ENCODE measurements at places on chromosomes 5 and 9.

DNA sequence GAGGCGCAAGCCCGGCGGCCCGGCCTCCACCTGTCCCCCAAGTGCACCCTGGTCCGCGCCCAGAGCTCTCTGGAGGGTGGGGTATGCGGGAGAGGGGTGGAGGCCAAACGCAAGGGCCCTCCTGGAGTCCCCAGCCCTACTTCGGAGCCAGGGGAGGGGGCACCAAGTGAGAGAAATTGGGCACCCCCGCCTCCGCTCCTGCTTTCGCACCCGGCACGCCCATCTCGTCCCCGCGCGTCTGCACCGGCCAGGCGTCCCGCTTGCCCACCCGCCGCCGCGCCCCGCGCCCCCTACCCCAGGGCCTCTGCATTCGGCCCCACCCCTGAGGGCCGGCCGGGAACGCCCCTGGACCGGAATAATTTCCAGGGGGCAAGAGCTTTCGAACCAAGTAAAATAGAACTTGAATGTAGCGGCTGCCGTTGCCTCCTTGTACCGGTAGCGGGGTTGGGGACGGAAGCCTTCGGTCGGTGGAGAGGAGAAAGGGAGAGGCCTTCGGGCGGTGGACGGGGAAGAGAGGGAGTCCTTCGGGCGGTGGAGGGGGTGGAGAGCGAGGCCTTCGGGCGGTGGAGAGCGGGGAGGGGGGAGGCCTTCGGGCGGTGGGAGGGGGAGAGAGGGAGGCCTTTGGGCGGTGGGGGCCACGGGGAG is 694 bp upstream of the PHPT1 start:
- DNase-seq = peak; percentile 86

DNA sequence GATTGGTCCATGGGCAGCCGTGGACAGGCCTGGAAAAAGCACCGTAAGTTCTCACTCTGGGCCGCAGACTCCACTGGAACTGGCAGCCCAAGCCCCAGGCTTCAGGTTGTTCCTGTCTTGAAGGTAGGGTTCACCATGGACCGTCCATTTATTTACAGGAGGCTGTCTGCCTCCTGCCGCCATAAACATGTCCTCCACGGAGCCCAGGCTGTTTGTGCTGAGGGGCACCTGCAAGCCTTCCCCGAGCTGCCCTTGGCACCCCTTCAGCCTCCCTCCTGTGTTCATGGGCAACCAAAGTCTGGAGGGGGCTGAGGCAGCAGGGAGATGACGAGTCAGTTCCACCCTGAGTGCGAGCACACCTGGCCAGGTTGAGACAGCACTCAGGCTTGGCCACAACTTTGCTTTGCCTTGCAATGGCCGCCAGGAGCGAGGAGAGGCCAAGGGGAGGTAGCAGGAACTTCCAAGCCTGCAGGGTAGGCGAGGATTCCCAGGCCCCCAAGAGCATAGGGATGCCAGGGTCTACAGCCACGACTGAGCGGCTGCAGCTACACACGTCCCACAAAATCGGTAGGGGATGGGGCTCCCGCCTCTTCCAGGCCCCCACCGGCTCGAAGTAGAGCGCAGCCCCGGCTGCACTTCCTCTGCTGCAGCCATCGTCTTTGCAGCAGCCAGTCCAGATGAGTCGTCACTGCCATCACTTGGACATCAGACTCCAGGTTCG is 1625.6 kb upstream of the ACO1 start:
- no peak for DNase-seq

DNA sequence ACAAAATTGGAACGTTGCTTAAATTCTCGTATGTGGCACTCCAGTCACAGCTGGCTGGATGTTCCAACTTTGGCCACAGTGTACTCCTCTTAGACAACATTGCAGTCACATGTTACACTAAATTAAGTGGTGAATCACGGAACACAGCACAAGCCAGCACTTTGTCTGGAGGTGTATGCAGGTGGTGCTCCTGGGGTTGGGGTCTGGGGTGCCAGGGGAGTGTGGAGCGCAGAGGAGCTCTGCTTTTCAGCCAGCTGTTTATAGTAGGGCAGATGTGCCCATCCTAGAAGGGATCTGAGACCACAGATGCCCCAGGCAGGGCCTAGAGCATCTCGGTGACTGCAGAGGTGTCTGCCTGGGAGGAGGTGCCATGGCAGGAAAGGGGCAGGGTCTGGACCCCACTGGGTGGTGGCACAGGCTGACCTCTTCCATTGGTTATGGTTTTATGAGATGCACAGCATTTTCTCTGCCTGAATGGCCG is 82.6 kb downstream of the WNK2 start:
- no peak for DNase-seq

DNA sequence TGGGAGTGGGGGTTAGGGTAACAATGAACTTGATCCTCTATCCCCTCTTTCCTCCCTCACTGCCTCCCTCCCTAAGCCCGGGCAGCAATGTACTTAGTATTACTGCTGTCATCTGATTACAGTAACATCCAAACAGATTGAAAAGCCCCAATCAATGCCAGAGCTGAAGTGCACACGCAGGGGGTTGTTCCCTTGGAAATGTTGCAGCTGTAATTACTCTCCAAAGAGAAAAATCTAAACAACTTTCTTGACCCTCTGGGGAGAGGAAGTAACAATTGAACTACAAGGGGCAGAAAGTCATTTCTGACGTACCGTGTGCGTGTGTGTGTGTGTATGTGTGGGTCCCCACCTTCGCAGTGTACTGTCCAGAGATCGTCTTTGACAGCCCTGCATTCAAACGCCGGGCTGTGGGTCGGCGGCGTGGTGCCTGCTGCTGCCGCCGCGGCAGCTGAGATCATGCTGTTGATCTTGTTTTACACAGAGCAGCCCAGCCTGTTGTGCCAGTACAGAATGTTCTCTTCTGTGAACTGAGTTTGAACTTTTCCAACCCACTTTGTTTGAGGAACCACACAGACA is 66.0 kb upstream of the KLF9 start:
- DNase-seq = peak; percentile 11

DNA sequence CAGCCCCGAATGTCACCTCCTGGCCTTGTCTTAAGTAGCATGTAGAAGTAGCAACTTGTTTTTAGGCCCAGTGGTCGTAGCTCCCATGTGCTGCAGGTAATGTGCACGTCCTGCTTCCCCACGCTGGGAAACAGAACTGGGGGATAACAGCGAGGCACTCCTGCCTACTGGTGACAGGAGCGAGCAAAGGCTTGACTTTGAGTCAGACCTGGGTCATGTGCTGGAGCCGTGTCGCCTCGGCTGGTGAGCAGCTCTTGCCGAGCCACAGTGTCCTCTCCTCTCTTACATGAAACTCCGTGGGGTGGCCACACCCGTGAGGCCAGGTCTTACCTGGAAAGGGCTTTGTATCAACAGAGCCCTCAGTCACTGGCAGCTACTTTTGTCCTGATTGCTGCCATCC is 17.5 kb upstream of the POMT1 start:
- DNase-seq = no peak

DNA sequence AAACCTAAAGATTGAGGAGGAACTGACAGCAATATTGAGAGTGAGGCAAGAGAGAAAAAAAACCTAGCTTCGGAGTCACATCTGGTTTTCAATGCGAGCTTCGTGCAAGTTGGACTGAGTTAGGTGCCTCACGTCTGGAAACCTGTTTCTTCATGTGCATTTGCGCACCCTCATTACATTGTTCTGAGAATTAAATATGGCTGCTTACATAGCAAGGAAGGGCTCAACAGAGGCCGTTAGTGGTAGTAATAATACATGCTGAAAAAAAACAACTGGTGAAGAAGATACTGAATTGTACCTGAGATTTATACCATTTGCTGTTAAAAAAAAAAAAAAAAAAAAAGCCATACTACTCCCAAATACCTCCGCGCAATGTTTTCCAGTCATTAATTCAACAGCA is 18.6 kb downstream of the DNAJA1 start:
- DNase-seq = no peak

DNA sequence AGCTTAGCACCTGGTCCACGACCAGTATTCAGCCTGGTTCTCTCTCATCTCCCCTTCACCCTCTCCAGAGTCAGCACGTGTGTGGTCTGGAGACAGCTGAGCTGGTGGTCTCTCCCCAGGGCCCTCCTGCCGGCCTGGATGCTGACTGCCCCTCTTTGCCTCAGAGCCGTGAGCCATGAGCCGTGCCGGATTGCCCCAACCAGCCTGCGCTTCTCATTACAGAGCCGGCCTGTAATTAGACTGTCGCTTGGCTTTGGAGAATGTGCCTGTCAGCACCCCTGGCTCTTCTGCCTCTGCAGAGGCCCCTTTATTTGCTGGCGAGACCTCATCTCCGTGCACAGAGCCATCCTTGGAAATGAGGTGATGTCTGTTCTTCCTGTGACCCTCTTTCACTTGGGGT is 118.7 kb upstream of the BOD1 start:
- no peak for DNase-seq

GRCh38 chr9:112789473-112789872 is 38.9 kb downstream of the SNX30 start:
- no peak for DNase-seq

DNA sequence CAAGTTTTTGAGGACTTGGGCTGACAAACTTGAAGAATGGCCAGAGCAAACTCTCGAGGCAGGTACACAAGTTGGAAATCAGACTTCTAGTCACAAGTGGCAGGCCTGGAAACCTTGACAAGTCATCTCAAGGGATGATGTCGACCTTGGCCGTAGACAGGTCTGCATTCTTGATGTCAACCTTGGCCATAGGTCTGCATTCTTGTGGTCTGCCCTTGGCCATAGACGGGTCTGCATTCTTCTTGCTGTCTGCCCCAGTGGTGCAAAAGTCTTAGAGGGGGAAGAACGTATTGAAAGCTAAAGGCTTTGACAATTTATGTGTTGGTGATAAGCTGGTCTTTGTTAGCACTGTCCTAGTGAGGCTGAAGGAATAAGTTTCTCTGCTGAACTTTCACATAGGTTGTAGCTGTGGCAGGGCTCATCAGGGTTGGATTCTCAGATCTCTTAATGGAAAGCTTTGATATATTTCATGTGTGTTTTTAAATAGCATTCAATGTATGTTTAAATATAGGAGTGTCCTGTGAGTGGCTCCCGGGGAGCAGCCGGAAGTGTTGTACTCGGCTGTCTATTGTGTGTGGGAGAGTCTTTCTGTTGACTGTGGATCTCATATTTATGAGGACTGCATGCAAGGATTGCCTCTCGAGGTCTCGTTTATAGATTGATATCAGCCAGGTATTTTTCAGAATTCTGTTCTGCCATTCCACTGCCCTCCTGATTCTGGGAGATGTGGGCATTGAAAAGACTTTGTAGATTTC is 27.0 kb downstream of the SUB1 start:
- no peak for DNase-seq

- no peak for DNase-seq
Measured at GRCh38 chr9:125537442-125538091, 169.4 kb downstream of the MAPKAP1 start.

- DNase-seq = no peak
Measured at GRCh38 chr9:127210851-127211730, 53.5 kb upstream of the GARNL3 start.

DNA sequence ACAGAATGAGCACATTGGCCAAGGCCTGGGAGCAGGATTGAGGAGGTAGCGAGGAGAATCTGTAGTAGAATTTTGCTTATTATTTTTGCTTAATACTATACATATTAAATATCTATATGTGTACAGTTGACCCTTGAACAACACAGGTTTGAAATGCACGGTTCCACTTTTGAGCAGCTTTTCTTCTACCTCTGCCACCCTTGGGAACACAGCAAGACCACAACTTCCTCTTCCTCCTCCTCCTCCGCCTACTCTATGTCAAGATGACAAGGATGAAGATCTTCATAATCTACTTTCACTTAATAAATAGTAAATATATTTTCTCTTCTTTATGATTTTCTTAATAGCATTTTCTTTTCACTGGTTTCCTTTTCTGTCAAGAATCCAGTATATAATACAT is 541.4 kb downstream of the KCTD16 start:
- DNase-seq = no peak

- DNase-seq = no peak
Measured at GRCh38 chr9:120868339-120868675, 8.7 kb downstream of the PHF19 start.

GRCh38 chr5:142133330-142134206 is 25.0 kb downstream of the NDFIP1 start:
- DNase-seq = no peak

DNA sequence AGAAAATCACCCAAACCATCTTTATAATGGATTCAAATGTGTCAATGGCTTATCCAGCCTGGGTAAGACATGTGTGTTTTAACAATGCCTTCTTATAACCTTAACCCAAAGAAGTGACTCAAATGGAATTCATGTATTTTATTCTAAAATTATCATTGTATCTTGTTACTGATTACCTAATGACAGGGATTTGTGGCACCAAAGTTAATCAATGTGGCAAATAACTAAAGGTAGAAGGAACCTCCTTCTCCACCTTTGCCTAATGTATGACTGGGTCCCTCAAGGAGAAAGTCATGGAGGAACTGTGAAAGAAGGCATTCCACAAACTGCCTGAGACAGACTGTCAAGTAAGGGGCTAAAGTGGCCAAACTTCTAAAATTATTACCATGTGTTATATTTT is 84.4 kb upstream of the ITGA1 start:
- DNase-seq = no peak

DNA sequence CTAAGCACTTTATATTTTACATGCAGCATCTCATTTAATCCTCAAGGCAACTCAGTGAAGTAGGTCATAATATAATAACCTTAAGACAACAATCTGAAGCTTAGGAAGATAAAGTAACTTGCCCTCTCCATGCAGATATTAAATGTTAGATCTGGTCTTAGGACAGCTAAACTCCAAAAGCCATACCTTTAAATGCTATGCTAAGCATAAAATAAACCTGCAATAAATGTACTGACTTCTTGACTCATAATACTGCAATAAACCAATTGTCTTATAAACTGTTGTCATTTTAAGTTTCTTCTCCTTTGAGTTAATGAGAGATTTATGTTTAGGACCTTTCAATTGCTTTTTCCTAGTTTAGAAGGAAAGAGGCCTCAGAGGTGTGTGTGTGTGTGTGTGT is 102.2 kb upstream of the MIER3 start:
- no peak for DNase-seq

GRCh38 chr5:166535641-166536040 is 1755.8 kb upstream of the WWC1 start:
- DNase-seq = peak; percentile 15

- DNase-seq = peak; percentile 33
Measured at GRCh38 chr9:136488247-136489214, 5.7 kb upstream of the SEC16A start.
